Naive thymus-derived CD4-positive, alpha-beta T cell (primary cell): ENCODE measurements at places on chromosomes 12 and 14. TPM values are rescaled to one million over a fixed set of nuclear protein-coding genes. Genes with fewer than 3 reads are reported as not detected.

DNA sequence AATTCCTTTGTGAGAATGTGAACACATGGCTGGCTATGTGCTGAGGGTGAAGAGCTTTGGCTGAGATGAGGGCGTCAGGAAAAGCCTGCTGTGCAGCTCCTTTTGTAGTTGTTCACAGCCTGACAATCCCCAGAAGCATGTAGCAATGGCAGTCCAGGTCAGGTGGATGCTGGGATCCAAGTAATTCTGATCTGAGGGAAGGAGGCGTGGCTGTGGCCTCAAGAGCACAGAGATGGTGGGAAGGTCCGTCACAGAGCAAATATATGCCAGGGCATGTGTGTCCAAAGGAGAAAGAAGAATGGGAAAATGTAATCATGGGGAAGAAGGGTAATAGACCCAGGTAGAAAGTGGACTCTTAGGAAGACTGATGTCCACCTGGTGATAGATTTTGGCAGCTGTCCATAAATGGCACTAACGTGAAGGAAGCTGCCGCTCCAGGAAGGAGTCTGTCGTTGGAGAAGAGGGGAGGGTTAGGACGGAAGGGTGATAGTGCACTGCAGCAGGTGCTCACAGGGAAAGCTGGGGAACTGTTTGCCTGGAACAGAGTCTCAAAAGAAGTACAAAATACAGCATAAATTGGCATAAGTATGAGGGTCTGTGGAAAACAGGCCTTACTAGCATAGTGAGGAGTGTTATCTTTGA, 13.8 kb downstream of the MGST1 start:
- DNase-seq, result no peak

DNA sequence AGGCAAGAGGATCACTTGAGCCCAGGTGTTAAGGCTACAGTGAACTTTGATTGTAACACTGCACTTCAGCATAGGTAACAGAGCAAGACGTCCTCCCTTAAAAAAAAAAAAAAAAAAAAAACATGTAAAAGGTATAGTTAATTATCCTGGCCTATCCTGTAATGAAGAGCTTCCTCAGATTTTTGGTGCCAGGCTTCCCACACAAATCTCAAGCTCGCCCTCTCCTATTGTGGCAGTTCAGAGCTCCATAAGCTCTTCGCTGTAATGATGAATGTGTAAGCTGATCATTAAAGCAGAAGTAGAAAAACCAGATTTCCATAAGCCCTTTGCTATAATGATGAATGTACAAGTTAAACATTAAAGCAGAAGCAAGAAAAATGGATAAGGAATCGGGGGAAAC, 2.0 kb upstream of the SLC39A2 start:
- DNase-seq, result no peak

- DNase-seq, result no peak
These were observed 12.8 kb downstream of the TNFRSF1A start for GRCh38 chr12:6328945-6329702.

The CLEC2A gene
- not detected in 2 replicates for total RNA-seq

The ART4 gene
- total RNA-seq, result not detected

GRCh38 chr14:57687416-57687815, 178.5 kb downstream of the SLC35F4 start:
- DNase-seq, result no peak

- no peak for DNase-seq
These were observed 337.5 kb downstream of the GLT1D1 start for GRCh38 chr12:129190827-129191226.

The SRSF9 gene
- total RNA-seq, result 136 TPM
